ENCODE measurements at places on chromosomes 12 and 14. TPM values are rescaled to one million over a fixed set of nuclear protein-coding genes. Genes with fewer than 3 reads are reported as not detected.

The KLRB1 gene
- total RNA-seq: not detected

The PZP gene
- total RNA-seq: not detected

The GOLGA5 gene
- total RNA-seq: 31.6 TPM

The ADSS1 gene
- total RNA-seq: 5.4 TPM

The SLC6A12 gene
- 1.0 TPM for total RNA-seq

The IFNG-AS1 gene
- not detected for total RNA-seq

The PLEKHH1 gene
- 4.5 TPM for total RNA-seq

The AQP6 gene
- total RNA-seq: not detected

The OVCH1 gene
- total RNA-seq: not detected

The PYGL gene
- total RNA-seq: 107 TPM

The SCN8A gene
- total RNA-seq: 1.4 TPM

The CFAP73 gene
- total RNA-seq: not detected

The CPNE6 gene
- not detected for total RNA-seq

The BEGAIN gene
- total RNA-seq: 10.0 TPM

The EIF4B gene
- 258 TPM for total RNA-seq

The MANSC1 gene
- 3.8 TPM for total RNA-seq

The OTX2 gene
- not detected for total RNA-seq

The OLR1 gene
- total RNA-seq: 2.3 TPM

The TROAP gene
- total RNA-seq: 82.7 TPM

The TMEM30B gene
- 0.21 TPM for total RNA-seq
